ENCODE measurements at places on chromosomes 5 and 9.

- DNase-seq = no peak
These were observed 7.7 kb upstream of the SKP1 start for GRCh38 chr5:134184155-134185135.

DNA sequence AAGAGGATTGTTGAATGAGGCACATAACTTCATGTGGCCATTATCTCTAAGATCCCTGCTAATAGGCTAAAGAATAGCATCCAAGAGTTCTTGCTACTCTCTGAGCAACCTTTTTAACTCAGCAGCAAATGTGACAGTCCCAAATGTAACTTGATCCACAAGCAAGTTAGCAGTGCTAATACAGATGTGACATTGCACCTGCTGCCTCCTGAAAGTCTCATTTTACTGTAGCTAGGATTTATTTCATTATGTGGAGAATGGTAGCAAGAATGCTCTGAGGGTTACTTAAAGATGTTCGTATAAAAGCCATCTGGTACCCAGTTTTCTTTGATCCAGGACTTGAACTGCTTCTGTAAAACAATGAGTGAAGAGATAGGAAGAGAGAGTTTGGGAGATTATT lies 45.8 kb downstream of the CDH10 start:
- no peak for DNase-seq

GRCh38 chr9:73753171-73753570 lies 601.5 kb downstream of the ANXA1 start:
- no peak for DNase-seq

DNA sequence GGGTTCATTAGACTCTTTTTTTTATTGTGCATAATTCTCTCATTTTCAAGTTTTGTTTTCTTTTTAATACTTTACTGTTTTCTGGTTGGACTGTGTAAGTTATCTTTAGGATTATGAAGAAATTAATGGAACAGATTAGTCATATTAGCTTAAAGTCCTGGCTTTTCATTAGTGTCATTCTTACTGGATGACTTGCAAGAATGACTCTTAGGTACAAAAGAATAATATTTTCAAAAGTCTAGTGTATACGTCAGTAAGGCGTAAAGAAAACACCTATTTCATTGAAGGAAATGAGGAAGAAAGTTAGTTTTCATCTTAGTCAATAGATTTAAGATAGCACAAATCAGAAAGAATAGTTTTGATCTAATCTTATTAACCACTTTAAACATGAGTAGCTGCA lies 20.4 kb downstream of the UHRF2 start:
- no peak for DNase-seq

GRCh38 chr9:13900449-13900848 lies 413.5 kb downstream of the NFIB start:
- no peak for DNase-seq

DNA sequence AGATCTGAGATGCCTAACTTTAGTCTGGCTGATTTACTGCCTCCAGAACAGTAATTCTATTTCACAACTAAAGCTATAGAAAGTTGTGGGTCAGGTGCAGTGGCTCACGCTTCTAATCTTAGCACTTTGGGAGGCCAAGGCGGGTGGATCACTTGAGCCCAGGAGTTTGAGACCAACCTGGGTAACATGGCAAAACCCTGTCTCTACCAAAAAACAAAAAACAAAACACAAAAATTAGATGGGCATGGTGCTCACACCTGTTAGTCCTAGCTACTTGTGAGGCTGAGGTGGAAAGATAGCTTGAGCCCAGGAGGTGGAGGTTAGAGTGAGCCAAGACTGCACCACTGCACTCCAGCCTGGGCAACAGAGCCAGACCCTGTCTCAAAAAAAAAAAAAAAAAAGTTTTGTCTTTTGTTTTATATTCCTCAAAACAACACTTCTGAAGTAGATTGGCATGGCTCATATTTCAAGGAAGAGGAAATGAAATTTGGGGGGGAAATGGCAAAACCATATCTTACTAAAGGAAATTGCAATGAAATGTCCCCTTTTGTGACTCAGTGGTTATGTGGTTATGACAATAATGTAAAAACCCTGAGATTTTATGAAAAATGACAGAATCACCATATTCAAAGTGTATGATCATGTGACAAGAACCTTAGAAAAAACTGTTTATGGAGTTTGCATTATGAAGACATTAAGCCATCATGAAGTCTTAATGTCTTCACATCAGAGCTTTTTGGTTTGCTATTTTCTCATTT lies 16.2 kb downstream of the FNBP1 start:
- no peak for DNase-seq

DNA sequence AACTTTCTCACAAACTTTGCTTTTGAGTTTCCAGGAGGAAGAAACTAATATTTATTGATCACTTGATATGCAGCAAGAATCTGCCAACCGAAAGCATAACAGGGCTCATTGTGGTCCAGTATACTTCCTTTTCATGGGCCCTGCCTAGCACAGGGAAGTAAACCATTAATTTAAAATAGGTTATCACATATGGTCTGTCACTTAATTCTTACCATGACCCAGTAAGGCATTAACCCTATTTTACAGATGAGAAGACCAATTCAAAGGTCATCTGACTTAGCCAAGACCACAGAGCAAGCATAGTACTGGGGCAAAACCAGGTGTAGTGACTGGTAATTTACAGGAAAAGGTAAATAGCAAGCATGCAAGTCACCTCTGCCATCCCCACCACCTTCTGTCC lies 336.9 kb upstream of the DMAC1 start:
- DNase-seq = no peak

DNA sequence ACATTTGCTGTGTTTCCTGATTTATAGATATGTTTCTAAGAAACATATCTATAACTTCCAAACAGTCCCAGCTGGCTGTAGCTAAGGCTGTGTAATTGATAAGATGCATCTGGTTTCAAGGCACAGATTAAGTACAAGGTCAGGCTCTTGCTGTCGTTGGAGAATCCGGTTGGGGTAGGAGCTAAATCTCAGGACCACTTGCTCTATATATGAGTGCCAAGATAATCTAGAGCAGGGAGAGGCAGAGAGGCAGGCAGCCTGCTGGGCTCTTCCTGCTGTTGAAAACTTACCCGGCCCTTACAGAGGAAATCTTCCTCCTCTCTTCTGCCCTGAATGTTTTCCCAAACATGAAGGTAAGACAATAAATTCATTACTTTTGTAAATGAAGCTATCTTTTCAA lies at the start of gene C7:
TSS of gene C7 (plus strand) at position 234 of the 400 bp plus-strand sequence. CDS start at position 348, 114 bp downstream.
- DNase-seq = no peak

GRCh38 chr9:137347928-137348327 lies 45.9 kb upstream of the NRARP start:
- DNase-seq = no peak

- DNase-seq = no peak
These were observed 11.9 kb upstream of the LPCAT1 start for GRCh38 chr5:1535646-1536045.
